Colonic mucosa (tissue), 4 donors: ENCODE measurements at places on chromosomes 12 and 14. TPM values are rescaled to one million over a fixed set of nuclear protein-coding genes. Genes with fewer than 3 reads are reported as not detected.
A peak's percentile ranks its signal among the peaks of the same experiment; 100 is the strongest.

PSMC6 gene
- total RNA-seq: 71.1 TPM

GRCh38 chr12:88006351-88006750 is 22.9 kb downstream of the C12orf50 start:
- H3K36me3 ChIP-seq: no peaks in the 10 kb centered on the region
- H3K27me3 ChIP-seq: no peaks in the 10 kb centered on the region
- H3K27ac ChIP-seq: no peak overlapping the region
- no peaks in the 10 kb centered on the region for H3K4me1 ChIP-seq
- H3K4me3 ChIP-seq: no peak overlapping the region
- DNase-seq: no peak

DNA sequence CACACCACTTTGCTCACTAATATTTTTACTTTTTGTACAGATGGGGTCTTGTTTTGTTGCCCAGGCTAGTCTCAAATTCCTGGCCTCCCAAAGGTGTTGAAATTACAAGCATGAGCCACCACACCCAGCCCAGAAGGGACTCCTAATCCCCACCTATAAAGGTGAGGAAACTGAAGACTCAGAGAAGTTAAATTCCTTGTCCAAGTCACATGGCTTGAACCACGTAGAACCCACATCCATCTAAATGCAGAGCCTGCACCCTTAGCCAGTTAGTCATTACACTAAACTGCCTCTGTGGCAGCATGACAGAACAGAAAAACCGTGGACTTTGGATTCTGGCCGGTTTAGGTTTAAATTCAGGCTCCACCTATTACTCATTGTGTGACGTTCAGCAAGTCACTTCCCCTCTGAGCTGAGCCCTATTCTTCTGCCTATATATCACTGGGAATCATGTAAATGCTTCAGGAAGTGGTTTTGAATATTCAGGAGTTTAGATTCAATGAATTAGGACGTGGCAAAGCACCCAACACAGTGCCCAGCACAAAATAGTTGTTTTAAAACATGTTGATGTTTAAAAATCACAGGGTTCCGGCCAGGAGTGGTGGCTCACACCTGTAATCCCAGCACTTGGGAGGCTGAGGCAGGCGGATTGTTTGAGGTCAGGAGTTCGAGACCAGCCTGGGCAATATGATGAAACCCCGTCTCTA is 3.0 kb upstream of the CORO1C start:
- H3K27ac ChIP-seq: peak overlapping the region; percentile 94
- no peaks in the 10 kb centered on the region for H3K27me3 ChIP-seq
- peaks cover 11% of the 10 kb centered on the region for H3K4me1 ChIP-seq
- no peak overlapping the region for H3K4me3 ChIP-seq
- DNase-seq: peak; percentile 91

PPP1R1A gene
- total RNA-seq: 5.2 TPM

- H3K4me3 ChIP-seq: no peak overlapping the region
- H3K27ac ChIP-seq: peak overlapping the region; percentile 31
- H3K4me1 ChIP-seq: peaks cover 4% of the 10 kb centered on the region
- peak; percentile 62 for DNase-seq
Observed at GRCh38 chr14:95185033-95185766, 27.9 kb upstream of the DICER1 start.

GRCh38 chr12:93107514-93108312 is 178.6 kb upstream of the EEA1 start:
- DNase-seq: no peak
- H3K4me3 ChIP-seq: no peak overlapping the region
- no peak overlapping the region for H3K27ac ChIP-seq
- no peaks in the 10 kb centered on the region for H3K36me3 ChIP-seq
- no peaks in the 10 kb centered on the region for H3K4me1 ChIP-seq

- H3K4me1 ChIP-seq: no peaks in the 10 kb centered on the region
- H3K27me3 ChIP-seq: no peaks in the 10 kb centered on the region
- no peak overlapping the region for H3K4me3 ChIP-seq
- no peak overlapping the region for H3K27ac ChIP-seq
- no peaks in the 10 kb centered on the region for H3K36me3 ChIP-seq
Observed at GRCh38 chr14:70498191-70498590, 36.6 kb downstream of the ADAM20 start.

DNA sequence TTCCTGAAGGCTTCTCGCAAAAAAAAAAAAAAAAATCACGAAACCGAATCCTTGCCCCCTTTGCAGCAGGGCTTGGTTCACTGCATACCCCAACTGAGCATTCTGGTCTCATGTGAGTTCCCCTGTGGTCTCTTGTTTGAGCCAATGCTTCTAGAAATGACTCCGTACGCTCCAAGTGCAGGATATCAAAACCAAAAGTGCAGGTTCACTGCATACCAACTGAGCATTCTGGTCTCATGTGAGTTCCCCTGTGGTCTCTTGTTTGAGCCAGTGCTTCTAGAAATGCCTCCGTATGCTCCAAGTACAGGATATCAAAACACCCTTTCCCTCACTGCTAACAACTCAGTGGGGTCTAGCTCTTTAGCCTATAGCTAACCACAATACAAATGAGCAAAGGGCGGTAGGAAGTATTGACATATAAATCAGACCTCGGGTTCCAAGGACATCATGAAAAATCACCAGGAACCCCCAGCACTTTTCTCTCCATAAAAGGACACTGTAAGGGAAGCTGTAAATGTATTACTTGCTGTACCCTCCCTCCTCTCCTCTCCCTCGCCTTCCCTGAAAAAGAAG is 206.3 kb upstream of the NOS1 start:
- H3K27ac ChIP-seq: no peak overlapping the region
- H3K27me3 ChIP-seq: no peaks in the 10 kb centered on the region
- no peaks in the 10 kb centered on the region for H3K36me3 ChIP-seq
- H3K4me1 ChIP-seq: no peaks in the 10 kb centered on the region
- no peak overlapping the region for H3K4me3 ChIP-seq
- no peak for DNase-seq

TAS2R42 gene
- not detected for total RNA-seq

- no peak for DNase-seq
- H3K4me1 ChIP-seq: no peaks in the 10 kb centered on the region
- no peaks in the 10 kb centered on the region for H3K27me3 ChIP-seq
- no peak overlapping the region for H3K4me3 ChIP-seq
Observed at GRCh38 chr12:68886636-68887572, 46.1 kb downstream of the CPM start.

GRCh38 chr14:74080820-74081460 is 3.3 kb downstream of the ALDH6A1 start:
- no peak overlapping the region for H3K4me3 ChIP-seq
- no peak for DNase-seq
- H3K27ac ChIP-seq: no peak overlapping the region
- H3K36me3 ChIP-seq: no peaks in the 10 kb centered on the region
- H3K4me1 ChIP-seq: peaks cover 6% of the 10 kb centered on the region

KRT77 gene
- not detected for total RNA-seq

- H3K4me1 ChIP-seq: no peaks in the 10 kb centered on the region
- H3K27ac ChIP-seq: no peak overlapping the region
- H3K4me3 ChIP-seq: no peak overlapping the region
- H3K36me3 ChIP-seq: no peaks in the 10 kb centered on the region
Observed at GRCh38 chr12:25583545-25583944, 30.5 kb upstream of the LMNTD1 start.

DNA sequence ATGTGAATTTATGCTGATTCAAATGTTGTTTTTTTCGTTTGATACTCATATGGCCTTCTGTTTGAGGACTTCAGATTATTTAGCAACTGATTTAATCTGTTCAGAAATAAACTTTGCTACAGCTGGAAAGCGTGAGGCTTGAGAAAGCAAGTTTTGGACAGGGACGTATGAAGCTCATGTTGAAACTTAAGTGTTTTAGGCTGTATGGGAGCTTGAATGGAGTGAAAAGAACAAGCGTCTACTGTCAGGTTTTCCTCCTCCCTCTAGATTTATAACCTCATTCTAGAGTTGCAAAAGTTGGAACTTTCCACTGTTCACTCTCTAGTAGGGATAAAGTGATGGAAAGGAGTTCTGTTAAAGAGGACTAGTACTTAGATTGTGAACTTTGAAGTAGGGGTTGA is 1.0 kb downstream of the PRPF39 start:
- H3K36me3 ChIP-seq: no peaks in the 10 kb centered on the region
- peak overlapping the region; percentile 61 for H3K4me3 ChIP-seq
- H3K27me3 ChIP-seq: no peaks in the 10 kb centered on the region

IL22 gene
- total RNA-seq: not detected

PRIMA1 gene
- 4.4 TPM for total RNA-seq
